ENCODE measurements at places on chromosomes 5 and 9.

DNA sequence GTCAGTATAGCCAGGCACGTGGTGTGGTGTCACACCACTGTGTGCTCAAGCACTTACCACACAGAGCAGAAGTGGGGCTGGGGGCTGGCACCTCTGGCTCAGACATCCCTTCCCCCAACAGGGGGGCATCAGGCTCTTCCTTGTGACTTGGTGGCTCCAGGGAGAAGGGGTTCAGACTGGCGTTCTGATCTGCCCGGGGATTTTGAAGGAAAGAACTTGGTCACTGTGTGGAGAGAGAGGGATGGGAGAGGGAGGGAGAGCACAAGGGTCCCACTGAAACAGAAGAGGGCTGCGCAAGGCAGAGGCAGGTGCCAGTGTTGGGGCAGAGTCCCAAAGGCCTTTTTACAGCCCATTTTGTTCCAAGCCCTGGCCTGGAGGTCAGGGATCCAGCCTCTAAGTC, 109.7 kb upstream of the ALDH1B1 start:
- no peak for DNase-seq

DNA sequence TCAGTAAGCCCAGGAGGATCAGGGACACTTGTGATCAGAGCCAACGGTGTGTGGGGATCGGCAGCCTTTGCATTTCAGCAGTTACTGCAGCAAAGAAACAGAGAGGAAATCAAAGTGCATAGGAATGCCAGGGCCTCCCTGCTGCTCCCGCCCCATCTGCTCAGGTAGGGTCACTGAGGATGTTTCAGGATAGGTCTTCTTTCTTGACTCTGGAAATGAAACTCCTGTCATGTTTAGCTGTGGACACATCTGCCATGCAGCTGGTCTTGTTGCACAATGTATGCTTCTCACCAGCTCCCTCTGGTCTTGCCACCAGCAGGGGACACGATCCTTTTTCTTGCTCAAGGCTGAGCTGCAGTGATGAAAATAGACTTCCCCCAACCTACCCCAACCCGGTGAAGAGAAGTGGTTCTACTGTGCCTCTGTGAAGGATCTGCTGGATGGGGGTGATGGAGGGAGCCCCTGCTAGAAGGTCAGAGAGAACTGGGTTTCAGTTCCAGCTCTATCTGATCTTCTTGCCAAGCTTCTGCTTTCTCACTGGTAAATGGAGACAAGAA, 185.2 kb upstream of the KLF4 start:
- no peak for DNase-seq

GRCh38 chr5:40780199-40780598, 18.0 kb downstream of the PRKAA1 start:
- no peak for DNase-seq

DNA sequence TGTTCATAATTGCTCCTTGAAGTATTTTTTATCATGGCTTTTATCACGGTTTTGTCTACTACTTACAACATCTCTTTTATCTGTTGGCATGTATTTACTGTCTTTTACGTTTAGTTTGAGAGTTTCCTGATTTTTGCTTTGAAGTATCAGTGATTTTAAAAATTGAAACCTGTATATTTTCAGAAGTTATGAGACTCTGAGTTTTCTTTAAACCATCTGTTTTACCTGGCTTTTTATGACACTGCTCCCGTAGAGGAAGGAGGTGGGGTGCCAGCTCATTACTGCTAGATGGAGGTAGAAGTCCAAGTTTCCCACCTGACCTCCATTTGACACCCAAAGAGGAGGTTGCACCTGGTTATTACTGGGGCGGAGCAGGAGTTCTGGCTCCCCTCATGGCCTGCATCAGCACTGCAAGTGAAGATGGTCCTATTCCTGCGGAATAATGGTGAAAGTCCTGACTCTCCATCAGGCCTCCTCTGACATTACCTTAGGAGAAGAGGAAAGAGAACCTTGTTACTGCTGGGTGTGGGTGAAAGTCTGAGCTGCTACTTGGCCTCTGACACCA, 10.0 kb upstream of the ZNF131 start:
- no peak for DNase-seq

- no peak for DNase-seq
These were observed 438.0 kb upstream of the WWC1 start for GRCh38 chr5:167853421-167853820.

- DNase-seq: no peak
These were observed 9.9 kb downstream of the HNRNPAB start for GRCh38 chr5:178214160-178214803.

GRCh38 chr5:86917117-86917579, 299.4 kb downstream of the COX7C start:
- DNase-seq: no peak

DNA sequence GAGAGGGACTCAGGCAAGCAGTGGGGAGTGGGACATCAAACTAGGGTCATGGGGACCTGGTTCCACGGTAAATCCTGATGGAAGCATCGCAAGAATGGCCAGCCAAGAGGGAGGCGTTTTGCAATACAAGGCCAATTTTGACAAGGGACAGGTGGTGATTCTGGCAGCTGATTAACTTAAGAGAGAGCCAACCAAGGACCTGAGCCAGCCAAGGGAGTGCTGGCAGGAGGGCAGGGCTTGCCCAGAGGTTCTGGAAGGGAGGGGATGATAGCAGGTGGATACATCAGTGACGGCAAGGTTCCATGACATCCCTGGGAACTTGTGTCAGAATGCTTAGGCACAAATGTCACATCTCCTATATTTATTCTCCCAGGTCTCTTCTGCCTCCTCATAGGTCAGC, 32.8 kb upstream of the PUM3 start:
- no peak for DNase-seq

DNA sequence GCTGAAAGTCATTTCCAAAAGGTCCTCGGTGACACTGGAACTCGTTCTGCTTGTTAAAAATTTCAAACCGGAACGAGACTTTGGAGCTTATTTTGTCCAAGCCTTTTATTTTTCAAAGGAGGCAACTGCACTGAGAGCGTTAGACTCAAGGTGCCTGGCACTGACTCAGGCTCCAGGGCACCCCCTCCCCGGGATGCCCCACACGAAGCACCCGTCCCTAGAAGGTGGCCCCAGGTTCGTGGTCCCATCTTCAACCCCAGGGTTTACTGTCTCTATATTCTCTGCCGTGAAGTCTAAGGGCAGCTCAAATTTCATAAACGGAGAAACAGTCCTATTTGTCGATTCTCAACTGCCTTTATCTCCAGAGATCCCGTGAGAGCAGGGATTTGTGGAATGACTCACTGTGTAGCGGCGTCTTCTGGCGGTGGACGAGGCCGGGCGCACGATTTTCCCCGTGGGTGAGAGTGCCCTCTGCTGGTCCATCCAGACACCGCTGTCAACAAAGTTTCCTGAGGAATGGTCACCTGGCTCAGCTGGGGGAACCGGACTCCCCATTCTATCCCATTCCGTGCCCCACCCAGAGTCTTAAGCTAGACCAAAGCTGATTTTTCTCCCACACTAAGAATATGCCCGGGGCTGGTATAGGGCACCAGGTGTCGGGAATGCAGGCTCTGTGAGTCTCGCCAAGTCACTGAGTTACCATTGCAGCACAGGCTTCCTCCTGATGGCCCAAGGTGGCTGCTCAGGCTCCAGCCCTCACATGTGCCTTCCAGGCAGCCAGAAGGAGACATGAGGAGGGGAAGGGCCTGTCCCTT, 27.1 kb upstream of the SLC6A19 start:
- DNase-seq: peak; percentile 24

GRCh38 chr5:157703736-157704135, 27.5 kb upstream of the THG1L start:
- DNase-seq: no peak

- no peak for DNase-seq
These were observed 19.8 kb upstream of the KCNV2 start for GRCh38 chr9:2697492-2697891.

DNA sequence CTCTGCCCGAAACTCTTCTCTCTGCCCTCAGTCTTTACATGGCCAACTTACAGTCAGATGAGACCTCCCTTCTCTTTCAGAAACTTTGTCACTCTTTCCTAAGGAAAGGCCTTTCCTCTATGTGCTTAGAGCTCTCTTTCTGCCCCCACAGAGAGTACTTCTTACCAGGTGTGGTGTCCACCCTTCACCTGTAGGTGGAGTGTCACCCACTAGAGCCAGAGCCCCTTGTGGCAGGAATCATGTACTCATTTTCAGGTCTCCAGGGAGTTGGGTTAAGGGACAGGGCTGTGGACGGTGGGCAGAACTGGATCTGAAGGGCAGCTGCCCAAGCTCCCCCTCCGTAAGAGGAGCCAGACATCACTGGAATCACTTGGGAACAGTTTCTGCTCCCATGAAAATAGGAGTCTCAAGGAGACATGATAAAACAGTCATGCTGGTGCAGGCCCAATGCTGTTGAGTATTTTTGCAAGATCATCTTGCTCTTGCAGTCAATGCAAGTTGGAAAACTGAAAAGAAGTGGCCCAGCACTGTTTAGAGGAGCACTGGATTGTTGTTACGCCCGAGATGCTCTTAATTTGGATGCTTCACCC, 436.7 kb downstream of the ZSWIM6 start:
- DNase-seq: no peak

GRCh38 chr5:173108914-173109313, 35.4 kb upstream of the BNIP1 start:
- DNase-seq: no peak

GRCh38 chr5:121993191-121993590, 31.4 kb downstream of the SRFBP1 start:
- no peak for DNase-seq

GRCh38 chr9:104905153-104905901, 22.6 kb downstream of the ABCA1 start:
- no peak for DNase-seq

- peak; percentile 30 for DNase-seq
These were observed 14.6 kb upstream of the ZNF608 start for GRCh38 chr5:124761010-124761409.
